ENCODE measurements at places on chromosomes 12 and 14. TPM values are rescaled to one million over a fixed set of nuclear protein-coding genes. Genes with fewer than 3 reads are reported as not detected.

The ACVR1B gene
- 3.1 TPM for total RNA-seq

The AMIGO2 gene
- total RNA-seq: 37.5 TPM

The NEDD8 gene
- 335 TPM for total RNA-seq

The KRT74 gene
- total RNA-seq: not detected

The RERG gene
- total RNA-seq: not detected

The DIP2B gene
- total RNA-seq: 12.3 TPM

The DBX2 gene
- not detected for total RNA-seq

The GPRC5A gene
- total RNA-seq: 70.0 TPM

The GYS2 gene
- total RNA-seq: not detected

The CPM gene
- 26.0 TPM for total RNA-seq

The HRK gene
- not detected for total RNA-seq

The GLIPR1L2 gene
- not detected for total RNA-seq

The STK38L gene
- 13.4 TPM for total RNA-seq

The LALBA gene
- not detected for total RNA-seq

Measured in M059J (cell line).